Activated T-cell treated with anti-CD3 and anti-CD28 coated beads, Interleukin-2, amount 50 U/mL, for 72 hours (primary cell): ENCODE measurements at places on chromosomes 1 and 21. TPM values are rescaled to one million over a fixed set of nuclear protein-coding genes. Genes with fewer than 3 reads are reported as not detected.

GRCh38 chr1:55334160-55334559 lies 119.0 kb upstream of the USP24 start:
- DNase-seq = no peak

DNA sequence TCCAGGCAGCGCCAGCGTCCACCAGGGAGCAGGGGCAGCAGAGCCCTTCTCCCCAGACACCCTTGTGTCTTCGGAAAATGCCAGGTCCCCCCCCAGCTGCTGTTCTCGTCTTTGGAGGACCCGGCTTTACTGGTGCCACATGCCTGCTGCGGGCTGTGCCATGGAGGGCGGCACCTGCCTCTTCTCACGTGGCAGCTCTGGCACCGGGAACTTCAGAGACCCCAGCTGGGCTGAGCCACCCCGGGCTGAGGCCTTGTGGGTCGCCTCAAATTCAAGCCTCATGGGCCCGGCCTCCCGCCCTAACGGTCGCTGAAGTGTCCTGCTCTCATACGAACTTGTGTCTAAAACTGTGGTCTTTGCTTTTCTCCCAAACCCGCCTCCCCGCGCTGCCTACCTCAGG lies 27.0 kb upstream of the C1orf159 start:
- DNase-seq = no peak

DNA sequence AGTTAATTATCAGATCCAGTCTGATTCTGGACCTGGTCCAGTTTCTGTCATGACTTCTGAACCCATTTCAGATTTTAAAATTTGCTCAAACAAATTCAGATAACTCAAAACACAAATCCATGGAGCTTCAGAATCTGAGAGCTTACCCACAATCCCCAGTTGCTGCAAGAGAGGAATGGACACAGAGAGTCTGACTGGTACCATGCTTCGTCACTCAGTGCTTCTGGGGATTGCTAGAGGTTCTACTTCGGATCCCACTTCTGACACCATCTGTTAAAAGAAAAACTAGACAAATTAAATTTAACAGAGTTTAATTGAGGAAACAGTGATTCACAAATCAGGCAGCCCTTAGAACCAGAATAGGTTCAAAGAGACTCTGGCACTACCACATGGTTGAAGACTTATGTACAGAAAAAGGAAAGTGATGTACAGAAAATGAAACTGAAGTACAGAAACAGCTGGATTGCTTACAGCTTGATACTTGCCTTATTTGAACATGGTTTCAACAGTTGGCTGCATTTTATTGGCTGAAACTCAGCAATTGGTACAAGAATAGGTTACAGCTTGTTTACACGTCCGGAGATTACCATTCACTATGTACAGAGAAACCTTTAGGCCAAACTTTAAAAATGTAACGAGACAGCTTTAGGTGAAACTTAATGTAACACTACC lies 60.7 kb upstream of the TEKT2 start:
- no peak for DNase-seq

The KRTAP19-1 gene
- not detected for total RNA-seq

The ALG14 gene
- total RNA-seq = 3.4 TPM

The SPRR2B gene
- not detected for total RNA-seq

- DNase-seq = no peak
Measured at GRCh38 chr1:39901464-39901713, 328 bp downstream of the MYCL start.

DNA sequence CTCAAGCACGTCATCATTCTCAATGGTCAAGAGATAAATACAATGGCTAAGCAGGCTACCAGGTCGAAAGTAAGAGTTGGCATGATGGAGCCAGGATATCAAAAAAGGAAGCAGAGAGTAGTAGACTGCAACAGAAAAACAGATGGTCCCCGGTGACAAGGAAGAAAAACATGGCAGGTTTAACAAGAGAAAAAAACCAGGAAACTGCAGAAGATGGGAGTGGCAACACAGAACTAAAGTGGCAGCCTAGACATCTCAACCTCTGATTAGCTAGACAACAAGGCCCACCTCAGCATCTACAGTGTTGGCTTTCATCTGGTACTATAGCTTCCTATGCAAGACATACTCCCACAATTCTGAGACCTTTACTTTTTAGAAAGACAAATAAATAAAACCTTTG lies 3.1 kb downstream of the UBR4 start:
- DNase-seq = no peak

- DNase-seq = no peak
Measured at GRCh38 chr1:178294654-178295053, 200.8 kb downstream of the RASAL2 start.

DNA sequence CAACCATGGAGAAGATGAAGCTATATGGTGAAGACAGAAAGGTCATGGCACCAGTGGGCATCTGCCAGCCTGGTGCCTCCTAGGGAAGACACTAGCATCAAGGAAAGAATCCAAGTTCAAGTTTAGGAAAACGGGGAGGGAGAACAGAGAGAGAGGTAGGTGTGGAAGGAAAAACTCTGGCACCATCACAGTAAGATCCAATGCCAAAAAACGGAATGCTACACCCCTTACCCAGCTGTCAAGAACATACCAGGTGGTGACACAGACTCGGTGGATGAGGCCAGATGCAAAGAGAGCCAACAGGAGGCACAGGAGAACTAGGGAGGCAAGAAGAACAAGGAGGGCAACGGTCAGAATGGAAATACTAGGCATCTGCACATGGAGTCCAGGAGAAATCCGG lies 3.6 kb downstream of the KRTCAP2 start:
- DNase-seq = no peak

The CHAF1B gene
- total RNA-seq = 26.0 TPM

- DNase-seq = no peak
Measured at GRCh38 chr1:183778045-183778444, 26.9 kb upstream of the RGL1 start.

GRCh38 chr1:12618965-12619791 lies 1.2 kb upstream of the DHRS3 start:
- peak; percentile 62 for DNase-seq

DNA sequence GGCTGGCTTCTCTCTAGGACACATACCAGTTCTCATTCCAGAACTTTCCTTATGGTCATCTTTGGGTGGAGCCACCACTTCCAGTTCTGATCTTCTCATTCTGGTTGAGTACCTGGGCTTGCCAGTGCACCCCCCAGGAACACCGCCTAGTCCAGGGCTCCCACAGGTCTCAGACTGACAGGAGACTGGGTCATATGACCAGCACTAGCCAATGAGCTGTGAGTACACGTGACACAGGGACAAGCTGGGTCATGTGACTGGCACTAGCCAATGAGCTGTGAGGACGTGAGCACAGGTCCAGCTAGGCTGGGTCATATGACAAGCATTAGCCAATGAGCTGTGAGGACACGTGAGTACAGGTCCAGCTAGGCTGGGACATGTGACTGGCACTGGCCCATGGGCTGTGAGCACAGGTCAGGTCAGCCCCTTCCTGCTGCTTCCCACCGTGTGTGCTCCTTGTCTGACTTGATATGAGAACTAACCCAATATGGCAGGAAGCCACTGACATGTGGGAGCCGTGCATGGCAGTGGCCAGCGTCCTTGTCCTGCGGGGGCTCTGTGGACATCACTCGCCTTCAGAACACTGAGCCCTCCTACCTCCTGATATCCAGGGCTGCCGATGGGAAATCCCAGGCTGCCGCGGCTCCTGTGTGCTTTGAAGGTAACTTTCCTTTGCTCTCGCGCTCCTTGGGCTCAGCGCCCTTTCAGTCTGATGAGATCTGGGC lies 22.7 kb downstream of the KRTAP10-1 start:
- DNase-seq = no peak

The TBX19 gene
- total RNA-seq = 6.3 TPM

The C1orf74 gene
- 2.8 TPM for total RNA-seq

- no peak for DNase-seq
Measured at GRCh38 chr1:31666263-31666963, 21.7 kb upstream of the PEF1 start.

DNA sequence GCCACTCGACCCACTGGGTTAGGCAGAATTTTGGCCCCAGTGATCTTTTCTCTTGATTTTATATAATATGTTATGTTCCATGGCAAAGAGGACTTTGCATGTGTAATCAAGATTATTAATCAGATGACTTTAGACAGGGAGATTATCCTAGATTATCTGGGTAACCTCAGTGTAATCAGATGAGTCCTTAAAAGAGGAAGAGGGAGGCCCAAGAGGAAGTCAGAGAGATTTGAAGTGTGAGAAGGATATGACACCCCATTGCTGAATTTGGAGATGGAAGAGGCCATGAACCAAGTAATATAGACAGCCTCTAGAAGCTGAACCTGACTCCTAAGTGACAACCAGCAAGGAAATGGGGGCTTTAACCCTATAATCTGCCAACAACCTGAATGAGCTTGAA lies 117.1 kb upstream of the CSF3R start:
- DNase-seq = no peak

The RGS1 gene
- 30.7 TPM for total RNA-seq

The UBL4B gene
- total RNA-seq = not detected

GRCh38 chr21:39385299-39386145 lies 36.6 kb upstream of the HMGN1 start:
- peak; percentile 64 for DNase-seq

The TRIM63 gene
- total RNA-seq = not detected

GRCh38 chr1:28091043-28091781 lies 2.8 kb upstream of the EYA3 start:
- DNase-seq = peak; percentile 86

The SH2D2A gene
- total RNA-seq = 246 TPM

DNA sequence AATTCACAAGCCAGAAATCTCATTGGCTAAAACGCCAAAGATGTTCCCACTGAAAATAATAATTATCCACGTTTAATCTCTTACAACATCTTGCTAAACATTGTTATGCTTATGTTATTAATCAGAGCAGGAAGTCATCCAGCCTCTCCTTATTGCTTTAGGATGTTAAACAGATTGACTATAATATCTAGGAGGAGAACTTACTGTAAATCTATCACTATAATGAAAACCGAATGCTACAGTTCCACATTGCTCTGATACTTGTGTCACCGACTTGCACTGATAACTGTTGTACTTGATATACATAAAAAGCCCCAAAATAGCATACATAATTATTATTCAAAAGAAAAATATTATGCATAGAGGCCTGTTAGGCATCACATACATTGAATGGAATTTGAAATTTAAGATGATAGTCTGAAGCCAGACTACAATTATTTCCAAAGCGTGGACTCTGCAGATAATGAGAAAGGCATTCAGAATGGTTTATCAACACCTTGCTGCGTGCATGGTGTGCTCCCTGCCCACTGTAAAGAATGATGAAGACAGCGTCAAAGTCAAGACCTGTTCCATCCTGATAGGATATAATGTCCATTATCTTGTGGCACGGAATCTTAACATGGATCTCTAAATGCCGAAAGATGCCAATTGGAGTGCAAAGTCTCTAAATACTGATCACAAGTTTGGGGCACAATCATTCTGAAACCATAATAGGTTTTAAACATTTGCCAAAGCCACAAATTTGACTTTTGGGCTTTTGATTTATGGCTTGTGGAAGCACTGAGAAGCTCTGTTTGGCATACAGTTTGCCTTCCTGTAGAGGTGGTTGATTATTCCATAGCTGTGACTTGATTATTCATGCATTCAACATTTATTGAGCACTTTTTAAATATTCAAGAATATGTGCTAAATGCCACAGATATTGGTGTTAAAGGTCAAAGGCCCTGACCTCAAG lies 71.3 kb downstream of the CRB1 start:
- DNase-seq = no peak

The RAB7B gene
- total RNA-seq = not detected

DNA sequence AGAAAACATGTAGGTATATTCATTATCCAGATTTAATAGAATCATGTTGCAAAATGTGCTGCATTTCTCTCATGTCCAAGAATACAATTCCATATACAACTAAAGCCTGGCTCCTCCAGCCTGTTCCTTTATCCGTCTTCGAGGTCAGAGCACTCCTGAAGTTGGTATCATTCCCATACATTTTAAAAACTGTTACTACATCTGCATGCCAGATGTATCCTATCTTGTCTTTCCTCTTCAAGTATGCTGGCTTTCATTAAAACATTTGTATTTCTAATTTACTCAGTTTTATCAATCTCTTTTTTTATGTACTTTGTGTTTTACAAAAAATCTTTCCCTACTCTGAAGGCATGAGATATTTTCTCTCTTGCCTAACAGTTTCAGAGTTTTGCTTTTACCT lies 536.6 kb upstream of the USP24 start:
- DNase-seq = no peak

GRCh38 chr1:67194209-67194863 lies 28.1 kb downstream of the IL23R start:
- no peak for DNase-seq

The SLC30A10 gene
- not detected for total RNA-seq

DNA sequence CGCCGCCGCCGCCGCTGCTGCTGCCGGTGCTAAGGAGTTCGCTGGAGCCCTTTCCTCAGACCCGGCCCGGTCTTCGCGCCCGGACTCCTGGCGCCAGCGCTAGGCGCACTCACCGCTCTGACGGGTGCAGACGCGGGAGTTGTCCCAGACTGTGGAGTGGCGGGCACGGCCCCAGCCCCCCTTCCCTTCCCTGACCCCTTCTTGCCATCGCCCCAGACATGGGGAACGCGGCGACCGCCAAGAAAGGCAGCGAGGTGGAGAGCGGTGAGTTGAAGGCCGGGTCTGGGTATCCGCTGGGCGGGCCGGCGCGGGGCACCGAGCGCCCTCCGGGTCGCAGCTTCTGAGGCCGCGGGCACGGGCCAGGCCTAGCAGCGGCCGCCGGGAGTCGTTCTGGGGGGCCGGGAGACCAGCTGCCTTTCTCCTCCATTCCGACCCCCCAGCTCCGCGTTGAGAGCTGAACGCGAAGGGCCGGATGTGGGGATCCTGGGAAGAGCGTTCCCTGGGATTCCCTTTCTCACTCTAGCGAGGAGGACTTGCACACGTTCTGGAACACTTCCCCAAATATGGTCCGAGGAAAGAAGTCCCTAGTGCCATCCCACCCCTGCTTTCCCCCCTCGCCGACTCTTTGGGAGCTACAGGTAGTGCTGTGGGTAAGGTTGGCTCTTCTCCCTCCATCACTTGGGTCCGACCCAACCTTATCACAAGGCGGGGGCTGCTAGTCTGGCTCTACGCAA lies 65.8 kb upstream of the PRKACB start:
- peak; percentile 43 for DNase-seq

GRCh38 chr1:47587891-47588582 lies 150.2 kb downstream of the FOXD2 start:
- no peak for DNase-seq

- DNase-seq = no peak
Measured at GRCh38 chr21:43027846-43028731, 47.5 kb downstream of the CBS start.

GRCh38 chr1:67619080-67619479 lies 65.9 kb upstream of the GADD45A start:
- no peak for DNase-seq

DNA sequence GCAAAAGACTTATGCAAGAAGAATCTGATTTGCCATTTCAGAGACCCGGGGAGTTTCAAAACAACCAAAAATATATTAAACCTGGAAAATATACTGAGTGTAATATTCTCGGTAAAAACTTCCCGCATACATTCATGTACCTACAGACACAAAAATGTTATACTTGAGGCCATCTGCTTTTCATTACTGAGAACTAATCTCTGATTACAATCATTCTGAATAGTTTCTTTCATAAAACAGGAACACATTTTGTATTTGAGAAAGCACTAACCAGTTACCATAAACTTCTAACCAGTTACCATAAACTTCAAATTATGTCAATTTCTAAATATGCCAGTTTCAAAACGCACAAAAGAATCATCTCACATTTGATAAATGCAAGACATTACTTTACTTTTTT lies 7.8 kb downstream of the ZNHIT6 start:
- no peak for DNase-seq

- peak; percentile 65 for DNase-seq
Measured at GRCh38 chr1:66374561-66375111, 159.3 kb upstream of the SGIP1 start.

GRCh38 chr1:118291661-118292060 lies 106.6 kb upstream of the SPAG17 start:
- no peak for DNase-seq

GRCh38 chr1:10594595-10595223 lies 120.0 kb downstream of the PEX14 start:
- no peak for DNase-seq

The RHOU gene
- 0.88 TPM for total RNA-seq
